Esophagus muscularis mucosa (tissue), 4 donors: ENCODE measurements at places on chromosomes 2 and 18.

DNA sequence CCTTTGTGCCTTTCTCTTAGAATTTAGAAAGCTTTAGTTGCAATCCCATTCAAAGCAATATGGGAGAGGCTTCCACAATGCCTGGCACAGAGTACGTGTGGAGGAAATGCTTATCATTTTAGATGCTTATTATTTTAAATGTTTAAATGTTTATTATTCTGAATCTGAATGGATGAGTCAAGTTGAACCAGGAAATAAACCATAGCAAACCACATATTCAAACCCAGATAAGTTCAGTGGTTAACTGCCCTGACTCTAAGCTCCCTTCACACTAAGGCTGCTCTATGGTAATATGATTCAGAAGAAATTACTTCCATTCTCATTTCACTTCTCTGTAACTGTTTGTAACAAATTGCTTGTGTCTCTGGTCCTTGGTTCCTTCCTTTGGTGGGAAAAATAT, 5.2 kb upstream of the PPP4R1 start:
- no peak overlapping the region for H3K4me3 ChIP-seq
- H3K4me1 ChIP-seq: peaks cover 10% of the 10 kb centered on the region
- no peak for DNase-seq
- no peak overlapping the region for H3K27ac ChIP-seq

GRCh38 chr2:233936089-233936488, 18.9 kb downstream of the TRPM8 start:
- H3K27me3 ChIP-seq: no peaks in the 10 kb centered on the region
- DNase-seq: no peak
- H3K36me3 ChIP-seq: no peaks in the 10 kb centered on the region
- peaks cover 7% of the 10 kb centered on the region for H3K4me1 ChIP-seq
- no peak overlapping the region for H3K4me3 ChIP-seq

- H3K4me3 ChIP-seq: no peak overlapping the region
- no peak overlapping the region for H3K27ac ChIP-seq
- no peak for DNase-seq
- H3K36me3 ChIP-seq: no peaks in the 10 kb centered on the region
- H3K4me1 ChIP-seq: no peaks in the 10 kb centered on the region
- H3K27me3 ChIP-seq: no peaks in the 10 kb centered on the region
Measured at GRCh38 chr2:183564726-183565125, 440.5 kb downstream of the NUP35 start.

DNA sequence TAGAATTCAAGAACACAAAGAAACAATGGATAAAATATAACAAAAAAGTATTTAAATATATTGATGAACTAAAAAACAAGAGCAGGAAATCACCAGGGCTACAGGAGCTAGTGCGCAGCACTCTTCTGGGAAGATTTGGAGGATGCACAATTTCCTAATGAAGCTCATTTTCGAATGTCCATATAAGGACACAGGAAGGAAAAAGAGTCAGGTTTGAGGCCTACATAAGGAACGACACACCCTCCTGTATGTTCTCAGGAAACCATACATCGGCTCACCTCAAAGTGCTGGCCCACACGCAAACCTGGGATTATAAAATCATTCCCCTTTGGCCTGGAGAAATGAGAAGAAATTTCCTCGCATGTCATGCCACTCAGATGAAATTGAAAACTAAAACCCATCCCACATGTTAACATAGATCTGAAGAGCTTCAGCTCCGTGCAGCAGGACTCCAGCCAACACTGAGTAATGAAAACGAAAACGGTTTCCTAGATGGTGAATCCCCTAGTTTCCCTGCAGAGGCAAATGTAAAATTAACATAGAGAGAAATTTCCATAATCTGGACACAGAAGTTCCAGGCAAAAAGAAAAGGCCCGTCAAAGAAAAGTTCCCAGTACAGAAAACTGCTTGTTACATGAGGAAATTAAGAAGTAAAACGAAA, 825.8 kb downstream of the SOCS6 start:
- no peaks in the 10 kb centered on the region for H3K27me3 ChIP-seq
- DNase-seq: no peak
- no peak overlapping the region for H3K27ac ChIP-seq
- no peaks in the 10 kb centered on the region for H3K4me1 ChIP-seq

GRCh38 chr2:177072090-177072489, 140.5 kb upstream of the HNRNPA3 start:
- H3K4me3 ChIP-seq: no peak overlapping the region
- H3K36me3 ChIP-seq: no peaks in the 10 kb centered on the region
- H3K4me1 ChIP-seq: no peaks in the 10 kb centered on the region
- H3K27me3 ChIP-seq: no peaks in the 10 kb centered on the region
- DNase-seq: no peak
- H3K27ac ChIP-seq: no peak overlapping the region

DNA sequence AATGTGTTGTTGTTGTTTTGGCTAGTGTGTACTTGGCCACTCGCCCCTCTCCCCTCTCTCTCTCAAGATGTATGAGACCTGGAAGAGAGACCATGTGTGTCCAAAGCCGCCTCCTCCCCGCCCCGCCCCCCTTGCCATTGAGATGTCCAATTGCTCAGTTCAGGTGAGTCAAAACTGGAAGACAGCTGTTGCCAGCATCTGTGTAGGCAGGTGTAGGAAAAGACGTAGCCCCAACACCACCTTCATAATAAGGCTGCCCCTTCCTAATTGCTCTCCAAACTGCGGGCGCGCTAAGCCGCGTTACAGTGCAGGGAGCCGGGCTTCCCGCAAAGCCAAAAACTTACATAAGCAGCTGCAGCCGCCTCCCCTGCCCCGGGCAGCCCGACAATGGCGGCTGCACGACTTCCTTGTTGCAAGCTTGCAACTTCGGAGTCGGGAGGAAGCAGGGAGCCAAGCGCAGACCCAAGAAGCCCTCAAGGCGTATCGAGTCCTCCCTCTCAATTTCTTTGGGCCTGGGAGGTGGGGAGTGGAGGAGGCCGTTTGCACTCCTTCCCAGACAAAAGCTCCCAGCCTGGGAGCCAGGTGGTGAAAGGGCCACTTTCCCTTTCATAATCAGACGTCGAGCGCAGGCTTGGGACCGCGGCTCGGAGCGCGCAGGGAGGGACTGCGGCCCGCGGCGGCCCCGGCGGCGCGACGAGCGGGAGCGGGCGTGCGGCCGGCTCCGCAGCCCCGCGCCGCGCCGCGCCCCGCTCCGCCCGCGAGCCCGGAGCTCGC, 882 bp downstream of the ZBTB14 start:
- H3K27me3 ChIP-seq: no peaks in the 10 kb centered on the region
- H3K4me1 ChIP-seq: peaks cover 12% of the 10 kb centered on the region
- no peak for DNase-seq
- peak overlapping the region; percentile 74 for H3K4me3 ChIP-seq
